Breast epithelium (tissue), 4 donors: ENCODE measurements at places on chromosomes 13 and 19.

GRCh38 chr13:32264407-32264806, 50.8 kb downstream of the ZAR1L start:
- DNase-seq = no peak

DNA sequence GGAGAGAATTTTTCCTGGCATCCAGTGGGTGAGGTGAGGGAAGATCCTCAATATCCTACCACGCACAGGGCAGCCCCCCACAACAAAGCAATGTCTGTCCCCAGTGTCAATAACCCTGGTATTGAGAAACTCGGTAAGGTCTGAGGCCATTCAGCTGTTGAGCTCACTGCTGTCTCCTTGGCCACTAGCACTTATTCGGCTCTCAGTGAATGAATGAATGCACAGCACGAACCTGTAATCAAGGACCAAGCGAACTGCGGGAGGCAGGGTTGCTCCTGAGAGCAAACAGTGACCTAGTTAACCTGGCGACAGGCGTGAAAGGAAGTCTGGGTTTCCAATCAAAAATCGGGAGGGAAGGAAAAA, 640 bp downstream of the ZSCAN5A start:
- no peak for DNase-seq
- peak overlapping the region; percentile 74 for H3K4me3 ChIP-seq
- peak overlapping the region; percentile 99 for H3K27ac ChIP-seq
- H3K4me1 ChIP-seq = no peaks in the 10 kb centered on the region

DNA sequence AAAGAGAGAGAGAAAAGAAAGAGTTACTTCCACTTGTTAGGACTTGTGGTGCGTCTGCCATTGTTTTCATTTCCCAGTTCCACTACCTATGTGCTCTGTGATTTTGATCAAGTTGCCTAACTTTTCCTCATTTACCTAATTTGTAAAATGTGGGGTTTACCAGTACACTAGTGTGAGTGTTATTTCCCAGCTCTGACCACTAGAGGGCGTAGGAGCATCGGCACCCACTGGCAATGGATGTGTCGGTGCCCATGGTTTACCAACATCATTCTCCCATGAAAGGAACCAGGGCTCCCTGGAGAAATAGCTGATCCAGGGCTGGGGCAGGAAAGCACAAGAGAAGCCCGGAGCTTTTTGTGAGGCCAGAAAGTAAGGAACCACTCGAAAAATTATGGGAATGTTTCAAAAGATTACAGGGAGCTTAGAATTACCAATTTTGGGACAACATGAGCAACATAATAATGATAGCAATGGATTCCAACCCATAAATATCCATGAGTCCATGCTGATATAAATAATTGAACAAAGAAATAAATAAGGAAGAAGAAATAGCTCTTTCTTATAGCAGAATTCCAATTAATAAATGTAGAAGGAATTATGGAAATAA, 15.1 kb upstream of the CEACAM4 start:
- no peaks in the 10 kb centered on the region for H3K4me1 ChIP-seq
- no peak overlapping the region for H3K27ac ChIP-seq
- no peaks in the 10 kb centered on the region for H3K27me3 ChIP-seq
- peak; percentile 24 for DNase-seq

- no peaks in the 10 kb centered on the region for H3K4me1 ChIP-seq
- H3K27ac ChIP-seq = no peak overlapping the region
- H3K4me3 ChIP-seq = no peak overlapping the region
- H3K36me3 ChIP-seq = no peaks in the 10 kb centered on the region
These were observed 14.7 kb downstream of the CCDC169 start for GRCh38 chr13:36282821-36283432.
